Activated naive CD4-positive, alpha-beta T cell treated with anti-CD3 and anti-CD28 coated beads, Interleukin-2, amount 50 U/mL, for 72 hours (primary cell): ENCODE measurements at places on chromosomes 4 and X. TPM values are rescaled to one million over a fixed set of nuclear protein-coding genes. Genes with fewer than 3 reads are reported as not detected.

Gene REELD1
- not detected for total RNA-seq

Gene CRMP1
- not detected for total RNA-seq

DNA sequence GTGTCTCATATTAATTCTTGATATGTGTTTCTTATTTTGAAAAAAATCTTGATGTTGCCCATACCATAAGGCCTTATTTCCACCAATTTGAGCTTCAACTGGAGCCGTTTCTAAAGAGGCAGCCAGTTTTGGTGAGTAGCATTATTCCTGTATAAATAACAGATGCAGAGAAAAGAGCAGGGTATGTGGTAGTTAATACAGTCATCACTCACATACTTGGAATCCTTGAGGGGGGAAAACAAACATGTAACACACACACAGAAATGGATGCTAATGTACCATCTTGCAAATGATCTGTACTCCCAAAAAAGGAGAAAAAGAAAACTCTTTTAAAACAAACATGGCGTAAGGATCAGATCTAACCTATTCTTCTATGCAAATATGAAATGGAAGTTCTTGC, 389.7 kb downstream of the GPM6A start:
- DNase-seq = no peak

- no peak for DNase-seq
Observed at GRCh38 chrX:106933538-106933961, 13.3 kb downstream of the CLDN2 start.

DNA sequence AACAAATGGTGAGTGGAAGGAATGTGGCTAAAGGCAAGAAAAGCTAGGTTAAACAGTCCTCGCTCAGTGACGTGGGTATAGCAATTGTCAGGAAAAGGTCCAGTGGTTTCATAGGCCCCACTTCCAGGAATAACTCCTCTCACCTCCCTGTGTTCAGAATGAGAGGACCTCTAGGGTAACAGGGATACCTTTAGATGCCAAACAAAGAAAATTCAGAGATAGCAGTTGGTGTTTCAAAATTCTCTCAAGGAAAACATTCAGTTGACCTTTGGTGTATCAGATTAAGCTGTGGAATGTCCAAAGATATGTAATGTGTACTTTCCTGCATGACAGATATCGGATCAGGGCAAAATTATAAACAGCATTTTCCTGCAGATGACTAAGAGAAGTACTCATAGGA, 155.9 kb downstream of the ARHGAP6 start:
- DNase-seq = no peak

DNA sequence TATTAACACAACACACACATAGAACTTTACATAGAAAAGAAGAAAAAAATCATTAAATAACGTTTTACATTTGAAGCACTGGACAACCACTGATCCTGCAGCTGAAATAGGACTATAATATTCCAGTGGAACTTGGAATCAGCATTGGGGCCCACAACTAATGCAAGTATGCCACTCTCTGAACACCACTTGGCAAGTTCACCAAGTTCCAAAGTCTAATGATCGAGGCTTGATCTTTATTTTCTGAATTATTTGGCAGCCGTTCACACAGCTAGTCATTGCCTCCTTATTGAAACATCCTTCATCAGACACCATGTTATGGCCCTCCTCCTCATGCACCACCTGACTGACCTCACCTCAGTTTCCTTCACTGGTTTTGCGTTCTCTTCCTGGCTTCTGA, 107.6 kb downstream of the DCHS2 start:
- no peak for DNase-seq

GRCh38 chrX:27751976-27752375, 55.8 kb upstream of the MAGEB10 start:
- DNase-seq = no peak

GRCh38 chr4:183950536-183950935, 45.4 kb downstream of the STOX2 start:
- DNase-seq = no peak

- no peak for DNase-seq
Observed at GRCh38 chrX:48794340-48794910, 7.4 kb upstream of the HDAC6 start.

DNA sequence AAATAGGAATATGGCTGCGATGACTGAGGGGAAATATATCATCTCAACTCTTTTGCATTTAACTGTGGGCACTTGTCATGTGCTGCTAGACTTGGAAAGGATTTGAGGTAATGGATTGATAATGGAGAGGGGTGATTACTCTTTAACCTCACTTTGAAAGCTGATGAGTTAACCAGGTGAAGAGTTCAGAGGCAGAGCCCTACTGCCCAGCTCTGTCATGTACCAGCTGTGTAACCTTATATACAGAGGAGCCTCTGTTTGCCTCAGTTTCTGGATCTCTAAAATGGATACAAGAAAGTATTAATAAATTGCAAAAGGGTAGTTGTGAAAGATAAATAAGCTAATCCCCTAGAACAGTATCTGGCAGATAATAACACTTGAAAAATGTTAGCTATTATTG, 51.5 kb downstream of the WDR19 start:
- no peak for DNase-seq
